ENCODE measurements at places on chromosomes 4 and X.

DNA sequence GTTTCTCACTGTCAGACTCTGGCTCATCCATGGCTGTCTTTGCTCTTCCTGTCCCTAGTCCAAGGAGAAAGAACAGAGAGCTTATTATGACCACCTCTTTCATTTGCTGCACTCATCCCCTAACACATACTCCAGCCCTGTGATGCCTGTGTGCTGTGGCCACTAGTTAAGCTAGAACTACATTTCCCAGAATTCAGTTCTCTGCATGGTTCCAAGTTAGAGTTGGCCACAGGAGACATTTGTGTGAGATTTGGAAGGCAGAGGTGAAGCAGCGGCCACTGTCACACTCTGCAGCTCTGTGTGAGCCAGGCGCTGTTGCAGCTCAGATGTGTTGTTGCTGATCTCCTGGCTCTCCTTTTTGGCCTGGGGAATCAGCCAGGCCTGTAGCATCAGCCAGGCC lies 188.2 kb upstream of the ATP6AP2 start:
- DNase-seq, result no peak

- DNase-seq, result no peak
Measured at GRCh38 chr4:65983061-65983460, 312.8 kb upstream of the EPHA5 start.

DNA sequence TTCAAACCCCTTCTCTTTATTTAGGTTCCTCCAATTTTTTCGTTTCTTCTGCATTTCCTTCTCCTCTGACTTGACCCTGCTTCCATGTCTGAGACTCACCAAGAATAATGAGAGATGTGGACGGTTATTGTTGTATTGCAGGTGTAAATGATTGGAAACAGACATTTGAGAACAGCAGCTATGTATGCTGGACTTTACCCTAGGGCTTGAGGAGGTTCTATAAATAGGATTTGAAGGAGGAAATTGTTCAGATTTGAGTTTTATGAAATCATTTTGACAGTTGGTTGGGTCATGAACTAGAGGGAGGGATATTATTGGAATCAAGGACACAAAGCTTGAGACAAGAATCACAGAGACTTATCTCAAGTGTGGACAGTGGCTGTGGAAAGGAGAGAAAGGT lies 614.6 kb upstream of the CPEB2 start:
- DNase-seq, result no peak

- no peak for DNase-seq
Measured at GRCh38 chrX:16838202-16839066, 31.7 kb downstream of the RBBP7 start.

GRCh38 chrX:30313322-30313721 lies 4.1 kb upstream of the NR0B1 start:
- DNase-seq, result no peak

- no peak for DNase-seq
Measured at GRCh38 chrX:118554511-118554910, 58.9 kb downstream of the DOCK11 start.
